T-helper 17 cell (primary cell): ENCODE measurements at places on chromosomes 6 and 20.

GRCh38 chr20:8127553-8128255 is 4.4 kb upstream of the PLCB1 start:
- DNase-seq, result no peak

- no peak for DNase-seq
These were observed 244.4 kb upstream of the HSF2 start for GRCh38 chr6:122154912-122155575.

- no peak for DNase-seq
These were observed 52.1 kb upstream of the BEND6 start for GRCh38 chr6:56902641-56903464.

DNA sequence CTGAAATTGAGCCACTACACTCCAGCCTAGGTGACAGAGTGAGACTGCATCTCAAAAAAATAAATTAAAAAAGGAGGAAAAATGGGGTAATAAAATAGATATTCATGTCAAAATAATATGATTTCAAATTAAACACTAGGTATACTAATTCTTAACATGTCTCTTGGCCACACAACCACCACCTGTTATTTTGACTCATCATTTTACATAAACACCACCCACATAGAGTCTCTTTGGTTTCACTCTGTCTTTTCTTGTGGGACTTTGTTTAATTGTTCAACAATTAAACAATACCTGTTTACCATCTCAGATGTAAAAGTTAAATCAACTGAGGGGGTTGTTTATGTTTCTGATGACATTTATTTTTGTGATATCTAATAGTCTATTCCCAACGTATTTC is 476.8 kb upstream of the ADGRB3 start:
- no peak for DNase-seq

DNA sequence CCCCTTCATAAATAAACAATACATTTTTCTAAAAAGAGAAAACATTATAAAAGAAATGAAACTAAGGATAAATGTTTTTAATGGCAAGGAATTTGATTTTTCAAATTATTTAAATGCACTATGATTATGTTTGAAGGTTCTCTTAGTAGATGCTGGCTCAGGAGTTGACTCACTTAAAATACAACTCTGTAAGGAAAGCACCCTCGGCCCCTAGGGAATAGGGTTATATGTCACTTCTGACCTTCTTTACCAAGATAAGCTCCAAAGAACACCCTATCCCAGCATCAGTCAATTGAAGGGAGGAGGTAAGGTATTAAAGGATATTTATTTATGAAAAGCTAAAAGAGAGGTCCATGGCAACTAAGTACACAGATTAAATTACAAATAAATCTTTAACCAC is 6.8 kb downstream of the SNAP91 start:
- no peak for DNase-seq

DNA sequence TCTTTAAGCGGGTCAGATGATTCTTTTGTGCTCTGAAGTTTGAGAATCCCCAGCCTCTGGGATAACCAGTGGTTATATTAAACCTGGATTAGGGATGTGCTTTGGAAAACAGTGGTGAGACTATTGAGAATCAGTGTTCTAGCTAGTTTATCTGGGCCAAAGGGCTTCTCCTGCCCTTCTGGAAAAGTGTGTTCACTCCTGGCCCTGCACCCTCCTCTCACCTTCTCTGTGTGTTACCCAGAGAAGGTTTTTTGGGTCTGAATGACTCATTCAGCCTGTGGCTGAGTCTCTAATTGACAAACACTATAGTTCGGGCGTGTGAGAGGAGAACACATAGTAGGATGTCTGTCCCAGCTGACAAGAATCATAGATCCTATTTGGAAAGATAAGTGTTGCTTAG is 66.7 kb downstream of the LRRC1 start:
- DNase-seq, result no peak

- no peak for DNase-seq
These were observed 175.4 kb downstream of the IBTK start for GRCh38 chr6:82072121-82072521.

GRCh38 chr6:157462956-157463742 is 82.2 kb downstream of the ZDHHC14 start:
- no peak for DNase-seq

DNA sequence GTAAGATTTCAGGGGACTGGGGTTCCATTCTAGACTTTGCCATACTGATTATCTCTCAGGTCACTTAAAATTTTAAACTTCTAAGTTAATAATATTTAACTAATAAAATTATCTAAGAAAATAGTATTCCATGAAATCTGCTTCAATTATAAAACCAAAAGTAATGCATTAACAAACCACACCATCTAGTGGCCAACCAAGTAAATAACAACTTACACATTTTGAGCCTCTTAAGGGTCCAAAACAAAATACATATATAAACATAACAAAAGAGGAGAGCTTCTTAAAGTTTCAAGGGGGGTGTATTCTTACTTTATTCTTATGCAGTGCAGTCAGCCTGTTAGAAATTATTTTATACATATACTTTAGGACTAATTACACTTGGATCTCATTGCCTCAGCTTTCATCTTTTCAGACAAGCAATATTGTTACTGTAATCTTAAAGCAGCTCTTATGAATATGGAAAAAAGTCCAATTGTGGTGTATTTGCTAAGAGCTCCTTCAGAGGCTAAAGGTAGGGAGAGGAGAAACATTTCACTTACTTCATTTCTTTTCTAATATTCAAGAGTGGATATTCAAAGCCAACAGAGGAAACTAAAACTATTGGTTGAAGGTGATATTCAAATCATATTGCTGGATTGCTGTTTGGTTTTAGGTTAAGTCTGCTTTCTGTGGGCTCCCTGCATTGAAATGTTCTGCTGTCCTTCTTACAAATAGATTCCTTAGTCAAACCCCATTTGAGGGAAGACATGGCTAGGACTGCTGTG is 199.7 kb upstream of the SIM1 start:
- DNase-seq, result no peak
